Activated CD4-positive, alpha-beta T cell treated with anti-CD3 and anti-CD28 coated beads for 1 hour (primary cell): ENCODE measurements at places on chromosomes 11 and 22.
A peak's percentile ranks its signal among the peaks of the same experiment; 100 is the strongest.

- no peak for DNase-seq
Measured at GRCh38 chr11:32184041-32184722, 93.3 kb downstream of the RCN1 start.

DNA sequence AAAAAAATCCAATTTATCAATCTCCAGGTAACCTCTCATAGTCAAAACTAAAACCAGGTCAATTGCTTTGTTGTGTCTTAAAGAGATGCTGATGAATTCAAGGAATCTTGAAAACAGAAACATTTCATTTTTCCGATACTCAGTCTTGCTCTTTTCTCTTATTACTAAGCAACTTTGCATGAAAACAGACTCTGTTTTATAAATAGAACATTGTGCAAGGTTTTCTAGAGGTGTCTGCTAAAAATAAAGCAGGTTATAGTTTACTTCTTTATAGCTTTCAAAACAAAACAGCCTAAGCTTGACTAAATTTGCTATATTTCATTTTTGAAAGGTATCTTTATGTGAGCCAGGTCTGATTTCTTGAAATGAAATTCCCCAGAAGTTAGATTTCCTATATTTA, 109.3 kb downstream of the ARL14EP start:
- no peak for DNase-seq

- no peak for DNase-seq
Measured at GRCh38 chr22:29946220-29946619, 63.2 kb downstream of the MTMR3 start.

DNA sequence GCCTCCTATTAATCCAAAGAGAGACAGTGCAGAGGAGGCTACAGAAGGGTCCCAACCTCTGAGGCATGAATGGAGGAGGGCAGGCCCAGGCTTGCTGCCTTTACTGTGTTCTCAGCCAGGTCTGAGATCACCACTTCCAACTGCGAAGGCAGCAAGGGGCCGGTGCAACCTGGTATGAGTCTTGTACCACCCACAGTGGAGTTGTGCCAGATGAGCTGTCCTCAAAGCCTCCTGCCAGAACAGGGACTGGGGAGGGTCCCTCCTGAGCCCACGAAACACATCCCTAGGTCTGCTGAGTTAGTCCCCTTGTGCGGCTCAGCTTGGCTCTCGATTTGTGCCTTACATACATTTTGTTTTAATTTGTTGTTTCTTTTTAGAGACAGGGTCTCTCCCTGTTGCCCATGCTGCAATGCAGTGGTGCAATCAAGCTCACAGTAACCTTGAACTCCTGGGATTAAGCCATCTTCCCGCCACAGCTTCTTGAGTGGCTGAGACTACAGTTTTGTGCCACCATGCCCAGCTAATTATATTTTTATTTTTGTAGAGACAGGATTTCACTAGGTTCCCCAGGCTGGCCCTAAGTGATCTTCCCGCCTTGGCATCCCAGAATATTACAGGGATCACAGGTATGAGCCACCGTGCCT, 9.3 kb downstream of the MIF start:
- DNase-seq, result no peak

DNA sequence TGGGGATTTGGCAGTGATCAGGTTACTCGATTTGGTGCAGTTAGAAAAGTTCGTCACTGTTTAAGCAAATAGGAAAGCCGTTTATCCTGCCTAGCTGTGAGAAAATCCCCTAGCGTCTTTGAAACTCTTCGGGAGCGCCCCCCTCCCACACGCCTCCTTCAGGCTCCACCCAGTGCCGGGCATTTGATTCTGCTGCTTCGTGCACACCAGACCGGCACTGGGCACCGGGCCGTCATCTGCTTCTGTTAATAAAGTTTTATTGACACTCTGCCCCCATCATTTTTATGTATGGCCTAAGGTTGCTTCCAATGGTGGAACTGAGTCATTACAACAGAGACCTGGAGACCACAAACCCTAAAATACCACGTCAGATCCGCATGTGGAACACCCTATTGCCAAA, 50.9 kb downstream of the IGF2 start:
- no peak for DNase-seq

- no peak for DNase-seq
Measured at GRCh38 chr22:38041760-38042487, 15.3 kb upstream of the PICK1 start.

- no peak for DNase-seq
Measured at GRCh38 chr11:130512662-130513061, 64.2 kb downstream of the ADAMTS15 start.

DNA sequence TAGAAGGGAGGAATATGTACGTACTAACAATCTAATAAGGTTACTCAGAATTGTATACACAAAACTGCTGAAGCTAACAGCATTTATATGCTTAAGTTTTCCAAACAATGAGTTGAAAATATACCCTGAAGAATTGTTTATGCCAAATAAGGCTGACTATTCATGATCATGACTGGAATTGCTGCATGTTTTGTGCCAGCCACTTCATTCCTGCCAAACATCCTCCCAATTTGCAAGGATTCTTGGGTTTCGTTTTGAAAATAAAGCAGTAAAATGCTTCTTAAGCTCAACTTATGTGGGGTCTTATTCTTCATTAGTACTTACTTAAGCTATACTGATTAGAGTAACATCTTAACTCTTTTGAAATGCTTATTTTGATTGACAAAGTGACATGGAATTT, 149.0 kb downstream of the SPON1 start:
- DNase-seq, result no peak

- no peak for DNase-seq
Measured at GRCh38 chr11:132670921-132671675, 861.2 kb downstream of the OPCML start.

DNA sequence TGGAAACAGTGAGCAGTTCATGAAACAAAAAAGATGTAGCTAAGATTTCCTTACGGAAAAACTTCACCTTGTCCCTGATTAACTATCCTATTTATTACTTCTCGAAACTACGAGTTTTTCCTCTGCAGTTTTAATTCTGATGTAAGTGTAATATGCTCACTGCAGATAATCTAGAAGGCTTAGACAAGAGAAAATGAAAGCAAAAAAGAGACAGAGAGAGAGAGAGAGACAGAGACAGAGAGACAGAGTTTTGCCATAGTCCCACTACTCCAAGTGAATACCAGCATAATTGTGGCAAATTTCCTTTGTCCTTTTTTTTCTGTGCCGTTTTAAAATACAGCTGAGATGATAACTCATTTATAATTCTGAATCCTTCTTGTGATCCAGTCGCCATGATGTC, 24.8 kb downstream of the FSHB start:
- no peak for DNase-seq

DNA sequence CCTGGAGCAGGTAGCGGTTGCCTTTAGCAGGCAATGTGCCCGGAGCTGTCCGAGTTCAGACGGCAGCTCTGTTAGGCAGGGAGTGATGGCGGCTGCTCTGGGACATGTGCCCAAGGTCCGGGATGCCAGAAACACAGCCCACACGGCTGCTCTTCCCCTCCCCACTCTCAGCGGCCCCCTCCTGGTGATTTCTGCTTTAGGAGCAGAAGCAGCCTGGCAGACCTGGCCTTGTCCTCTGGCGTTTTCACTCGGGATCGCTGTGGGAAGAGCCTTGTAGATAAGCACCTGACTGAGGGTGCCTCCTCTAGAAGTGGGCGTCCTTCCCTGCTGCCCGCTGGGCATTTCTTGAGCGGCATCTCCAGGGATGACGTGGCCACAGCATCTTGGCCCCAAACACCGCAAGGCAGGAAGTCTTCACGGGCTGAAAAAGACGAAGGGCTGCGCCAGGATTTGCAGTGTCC, 392.2 kb downstream of the TBC1D22A start:
- DNase-seq, result no peak

- DNase-seq, result peak; percentile 37
Measured at GRCh38 chr22:22721681-22722354, 77.4 kb downstream of the GGTLC2 start.

DNA sequence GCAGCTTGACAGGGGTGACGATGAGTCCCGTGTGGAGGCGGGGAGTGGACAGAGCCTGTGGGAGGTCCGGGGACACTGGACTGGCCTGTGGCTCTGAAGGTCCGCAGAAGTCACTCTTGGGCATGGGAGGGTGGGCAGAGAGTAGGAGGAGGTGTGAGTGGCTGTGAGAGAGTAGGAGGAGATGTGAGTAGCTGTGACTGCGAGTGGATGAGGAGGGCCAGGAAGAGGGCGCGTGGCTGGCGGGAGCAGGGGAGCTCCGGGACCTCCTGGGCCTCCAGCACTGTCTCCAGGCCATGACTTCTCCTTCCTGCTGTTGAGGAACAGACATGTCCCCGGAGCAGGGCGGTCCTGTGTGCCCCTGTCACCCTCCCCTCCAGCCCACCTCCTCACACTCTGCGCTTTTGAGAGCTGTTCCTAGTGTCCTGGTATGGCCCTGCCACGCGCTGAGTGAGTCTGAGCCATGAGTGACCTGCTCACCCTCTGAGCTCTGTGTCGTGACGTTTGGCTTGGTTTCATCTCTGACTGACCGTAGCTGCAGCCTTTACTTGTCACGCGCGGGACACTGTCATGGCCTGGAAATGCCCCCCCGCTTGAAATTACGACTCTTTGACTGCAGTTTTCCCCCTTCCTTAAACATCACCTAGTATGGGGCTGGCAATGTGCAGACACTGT, 391.5 kb downstream of the TBC1D22A start:
- no peak for DNase-seq

GRCh38 chr11:80898910-80899309, 1458.1 kb upstream of the TENM4 start:
- DNase-seq, result no peak

DNA sequence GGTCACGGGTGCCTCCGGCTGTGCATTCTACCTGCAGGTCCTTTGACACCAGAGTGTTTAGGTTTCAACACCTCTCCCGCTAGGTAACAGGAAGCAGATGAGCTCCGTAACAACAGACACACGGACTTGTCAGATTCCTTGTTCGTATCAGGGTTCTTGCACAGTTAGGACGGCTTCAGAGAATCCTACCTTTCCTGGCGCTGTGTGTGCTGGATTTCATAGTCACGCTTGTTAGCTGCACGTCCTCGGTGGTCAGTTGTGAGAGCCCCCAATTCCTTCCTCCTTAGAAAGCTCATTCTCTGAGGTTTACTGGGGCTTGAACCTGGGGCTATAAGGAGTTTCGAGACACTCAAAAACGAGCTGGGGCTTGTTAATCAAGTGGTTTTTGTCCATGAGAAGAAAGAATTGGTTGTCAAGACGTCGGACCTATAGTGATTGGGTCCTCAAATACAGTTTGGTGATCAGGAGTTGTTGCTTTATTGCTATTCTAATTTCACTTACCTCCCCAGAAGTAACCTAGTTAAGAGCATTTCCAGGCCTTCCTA, 664 bp downstream of the DDB2 start:
- DNase-seq, result no peak

- DNase-seq, result no peak
Measured at GRCh38 chr11:12897390-12897789, 111.7 kb upstream of the RASSF10 start.

GRCh38 chr22:46072110-46072881, 78.0 kb upstream of the PPARA start:
- no peak for DNase-seq

GRCh38 chr22:44828193-44828592, 75.8 kb downstream of the ARHGAP8 start:
- DNase-seq, result no peak

DNA sequence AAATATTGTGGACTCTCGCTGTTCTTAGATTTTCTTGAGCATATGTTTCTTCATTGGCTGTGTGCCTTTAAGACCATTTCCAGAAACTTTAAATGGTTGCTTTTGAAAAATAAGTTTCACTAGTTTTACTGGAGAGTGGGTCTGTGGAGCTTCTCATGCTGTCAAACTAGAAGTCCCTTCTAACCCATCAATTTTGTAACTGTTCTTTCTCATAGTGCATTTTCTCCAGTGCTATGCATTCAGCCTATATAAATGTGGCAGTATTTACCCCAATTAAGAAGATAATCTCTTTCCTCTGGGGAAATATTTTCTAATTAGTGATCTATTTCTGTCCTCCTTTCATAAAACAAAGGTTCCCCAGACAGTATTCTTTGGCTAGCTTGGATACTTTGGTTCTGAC, 97.9 kb upstream of the RRM1 start:
- no peak for DNase-seq

DNA sequence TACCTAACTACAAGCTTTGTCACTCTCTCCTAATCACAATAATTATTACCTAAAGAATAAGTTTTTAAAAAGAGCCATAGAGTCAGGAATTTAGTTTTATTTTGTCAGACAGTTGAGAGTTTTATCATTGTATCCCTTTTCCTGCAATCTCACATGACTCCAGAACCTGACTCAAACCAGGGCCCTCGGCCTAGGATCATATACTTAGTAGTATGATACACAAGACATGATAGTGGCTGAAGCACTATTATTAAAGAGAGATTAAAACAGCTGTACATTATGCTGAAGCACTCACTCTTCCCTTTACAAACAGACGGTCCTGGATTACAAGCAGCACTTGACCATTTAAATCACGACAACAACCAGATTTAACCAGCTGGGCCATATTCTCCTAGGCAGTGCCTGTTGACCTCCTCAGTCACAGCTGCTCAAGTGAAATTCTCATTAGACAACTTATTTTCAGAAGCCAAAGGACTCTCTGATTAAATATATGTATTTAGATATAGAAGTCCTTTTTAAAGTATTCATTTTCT, 44.0 kb downstream of the SOX6 start:
- no peak for DNase-seq

DNA sequence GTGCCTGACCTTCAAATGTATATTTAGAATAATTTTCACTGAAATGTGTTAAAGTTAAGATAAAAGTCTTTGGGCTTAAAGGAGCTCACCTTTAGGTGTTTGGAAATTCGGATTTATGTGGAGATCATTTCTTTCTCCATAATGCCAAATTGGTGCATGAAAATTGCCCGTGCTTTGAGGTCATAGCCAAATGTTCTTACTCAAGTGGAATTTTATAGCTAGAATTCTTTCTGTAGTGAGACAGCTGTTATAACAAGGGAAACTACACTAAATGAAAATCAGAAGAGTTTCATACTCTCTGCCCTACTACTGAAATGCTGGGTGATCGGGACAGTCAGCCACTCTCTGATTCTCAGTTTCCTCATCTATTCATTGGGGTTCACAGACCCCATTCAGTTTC, 89.5 kb upstream of the DBX1 start:
- no peak for DNase-seq

- DNase-seq, result no peak
Measured at GRCh38 chr11:11782532-11783110, 59.2 kb upstream of the USP47 start.

DNA sequence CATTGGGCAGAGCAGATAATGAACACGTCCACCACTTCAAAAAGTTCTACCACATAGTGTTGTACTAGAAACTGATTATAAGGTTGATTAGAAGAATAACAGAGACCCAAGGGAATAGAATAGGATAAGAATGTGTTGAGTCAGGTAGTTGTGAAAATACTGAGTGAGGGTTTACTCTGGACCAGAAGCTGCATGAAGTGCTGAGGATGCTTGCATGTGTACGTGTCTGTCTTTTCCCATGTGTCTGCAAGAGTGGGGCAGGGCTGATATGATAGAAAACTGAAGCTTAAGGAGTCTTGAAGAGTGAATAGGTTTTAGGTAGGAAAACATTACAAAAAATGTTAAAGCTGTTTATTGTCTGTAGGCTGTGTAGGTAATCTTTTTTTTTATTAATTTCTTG, 20.6 kb downstream of the TRPC6 start:
- DNase-seq, result no peak
